T-helper 2 cell treated with Interferon-gamma antibody and Interleukin-4, amounts not matched to agents 5 μg/mL and 100 μg/mL, for 36 hours (primary cell): ENCODE measurements at places on chromosomes 7 and 10.
A peak's percentile ranks its signal among the peaks of the same experiment; 100 is the strongest.

GRCh38 chr7:93981480-93981874 is 22.7 kb downstream of the BET1 start:
- no peak overlapping the region for H3K4me3 ChIP-seq
- no peaks in the 10 kb centered on the region for H3K27me3 ChIP-seq
- H3K36me3 ChIP-seq: no peaks in the 10 kb centered on the region
- H3K27ac ChIP-seq: no peak overlapping the region

GRCh38 chr10:132130286-132131265 is 56.2 kb upstream of the DPYSL4 start:
- peaks cover 3% of the 10 kb centered on the region for H3K27me3 ChIP-seq
- no peak overlapping the region for H3K27ac ChIP-seq
- DNase-seq: no peak
- no peak overlapping the region for H3K4me3 ChIP-seq
- H3K4me1 ChIP-seq: no peaks in the 10 kb centered on the region

DNA sequence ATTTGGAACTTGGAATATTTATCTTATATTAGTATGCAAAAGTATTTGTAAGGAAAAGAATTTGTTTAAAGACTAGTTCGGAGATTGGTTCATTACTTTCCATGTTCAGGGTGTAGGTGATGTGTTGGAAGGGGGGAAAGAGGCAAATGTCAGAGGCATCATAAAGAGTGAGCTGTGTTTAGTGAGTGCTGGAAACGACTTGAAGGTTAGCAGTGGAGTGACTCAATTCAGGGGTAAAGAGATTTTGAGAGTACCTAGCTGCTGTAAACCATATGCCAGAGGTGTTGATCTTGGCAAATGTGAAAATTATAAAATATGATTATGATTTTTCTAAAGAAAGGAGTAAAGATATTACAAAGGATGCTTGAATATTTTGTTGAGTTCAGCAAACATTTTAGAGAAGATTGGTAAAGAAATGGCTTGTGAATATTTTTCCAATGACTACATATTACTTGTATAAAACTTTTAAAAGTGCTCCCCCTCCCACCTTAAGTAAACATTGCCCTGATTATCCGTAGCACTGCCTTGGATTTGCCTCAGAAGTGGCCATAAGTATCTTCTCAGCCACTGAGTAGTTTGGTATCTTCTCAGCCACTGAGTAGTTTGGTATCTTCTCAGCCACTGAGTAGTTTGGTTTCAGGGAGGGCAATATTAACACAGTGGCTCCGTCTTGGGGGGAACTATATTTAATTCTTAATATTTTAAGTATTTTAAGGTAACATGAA is 51.5 kb downstream of the ZNRF2 start:
- H3K4me3 ChIP-seq: no peak overlapping the region
- no peak for DNase-seq
- H3K27ac ChIP-seq: no peak overlapping the region
- no peaks in the 10 kb centered on the region for H3K27me3 ChIP-seq
- peaks cover 28% of the 10 kb centered on the region for H3K4me1 ChIP-seq

DNA sequence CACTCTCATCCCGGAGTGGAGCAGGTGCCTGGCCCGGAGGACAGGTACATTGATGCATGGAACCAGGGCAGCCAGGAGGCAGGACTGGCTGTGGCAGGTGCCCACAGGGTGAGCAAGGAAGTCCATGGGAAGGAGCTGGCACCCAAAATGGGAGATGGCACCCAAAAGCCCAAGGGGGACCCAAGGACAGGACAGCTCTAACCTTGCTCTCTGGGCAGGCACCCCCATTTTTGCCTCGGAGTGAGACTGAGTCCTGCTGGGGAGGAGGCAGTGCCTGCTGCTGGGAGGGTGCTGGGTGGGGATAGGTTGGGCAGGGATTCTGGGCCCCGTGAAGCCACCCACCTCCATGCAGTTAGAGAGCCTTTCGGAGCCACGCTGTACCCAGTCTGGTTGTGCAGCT is 234.5 kb downstream of the TCERG1L start:
- H3K4me1 ChIP-seq: peaks cover 7% of the 10 kb centered on the region
- no peak overlapping the region for H3K27ac ChIP-seq
- no peak for DNase-seq
- H3K36me3 ChIP-seq: no peaks in the 10 kb centered on the region

DNA sequence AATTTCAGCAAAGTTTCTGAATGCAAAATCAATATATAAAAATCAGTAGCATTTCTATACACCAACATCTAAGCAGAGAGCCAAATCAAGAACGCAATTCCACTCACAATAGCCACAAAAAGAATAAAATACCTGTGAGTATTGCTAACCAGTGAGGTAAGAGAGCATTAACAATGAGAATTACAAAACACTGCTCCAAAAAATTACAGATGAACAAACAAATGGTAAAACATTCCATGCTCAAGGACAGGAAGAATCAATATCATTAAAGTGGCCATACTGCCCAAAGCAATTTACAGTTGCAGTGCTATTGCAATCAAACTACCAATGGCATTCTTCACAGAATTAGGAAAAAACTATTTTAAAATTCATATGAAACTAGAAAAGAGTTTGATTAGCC is 61.5 kb downstream of the HECTD2 start:
- no peak for DNase-seq
- no peaks in the 10 kb centered on the region for H3K27me3 ChIP-seq
- no peaks in the 10 kb centered on the region for H3K4me1 ChIP-seq
- H3K27ac ChIP-seq: no peak overlapping the region
- H3K4me3 ChIP-seq: no peak overlapping the region

- no peak overlapping the region for H3K4me3 ChIP-seq
- no peaks in the 10 kb centered on the region for H3K36me3 ChIP-seq
- DNase-seq: no peak
- H3K27ac ChIP-seq: no peak overlapping the region
- no peaks in the 10 kb centered on the region for H3K27me3 ChIP-seq
- no peaks in the 10 kb centered on the region for H3K4me1 ChIP-seq
These were observed 32.2 kb upstream of the CUBN start for GRCh38 chr10:17161775-17162174.

DNA sequence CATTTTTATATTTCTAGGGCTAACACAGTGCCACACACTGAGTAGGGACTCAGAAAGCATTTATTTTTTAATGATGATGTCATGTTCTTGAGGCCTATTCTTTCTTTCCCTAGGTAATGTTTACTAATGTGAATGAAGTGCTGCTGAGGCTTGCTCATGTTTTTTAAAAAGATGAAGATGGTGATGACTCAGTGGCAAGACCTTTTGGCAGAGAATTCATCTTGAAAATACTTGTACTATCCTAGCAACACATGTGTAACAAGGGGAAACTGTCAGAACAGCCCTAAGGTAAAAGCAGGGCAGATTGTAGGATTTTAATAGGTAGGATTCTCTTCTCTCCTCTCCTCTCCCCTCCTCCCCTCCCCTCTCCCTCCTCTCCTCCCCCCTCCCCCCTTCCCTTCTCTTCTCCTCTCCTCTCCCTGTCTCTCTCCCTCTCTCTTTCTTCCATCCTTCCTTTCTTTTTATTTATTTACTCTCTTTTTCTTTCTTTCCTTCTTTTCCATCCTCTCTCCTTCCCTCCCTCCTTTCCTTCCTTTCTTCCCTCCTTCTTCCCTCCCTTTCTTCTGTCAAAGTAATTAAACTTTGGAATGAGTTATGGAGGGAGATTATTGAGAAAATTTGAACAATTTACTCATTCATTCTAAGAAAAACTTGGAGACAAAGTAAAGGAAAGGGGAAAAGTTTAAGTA is 75.3 kb downstream of the ZNF92 start:
- H3K36me3 ChIP-seq: no peaks in the 10 kb centered on the region
- H3K4me1 ChIP-seq: no peaks in the 10 kb centered on the region
- no peak for DNase-seq
- H3K27me3 ChIP-seq: peaks cover 10% of the 10 kb centered on the region

DNA sequence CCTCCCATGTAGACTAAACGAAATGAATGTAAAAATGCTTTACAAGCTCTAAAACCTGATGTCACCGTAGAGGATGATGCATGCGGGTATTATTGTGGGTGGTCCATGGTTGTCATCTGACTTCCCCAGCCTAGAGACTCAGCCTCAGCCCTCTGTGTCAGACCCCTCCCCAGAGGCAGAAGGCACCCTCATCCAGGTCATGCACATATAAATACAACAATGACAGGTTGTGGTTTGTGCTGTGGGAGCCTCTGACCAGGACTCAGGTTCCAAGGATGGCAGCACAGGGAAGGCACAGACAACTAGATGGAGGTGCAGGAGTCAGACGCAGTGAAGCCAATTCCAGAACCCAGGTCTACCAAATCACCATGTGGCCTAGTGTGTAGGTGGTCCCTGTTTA is 3.3 kb upstream of the NODAL start:
- peaks cover 5% of the 10 kb centered on the region for H3K4me1 ChIP-seq
- peaks cover 51% of the 10 kb centered on the region for H3K27me3 ChIP-seq
- no peak overlapping the region for H3K27ac ChIP-seq
- H3K36me3 ChIP-seq: no peaks in the 10 kb centered on the region

- H3K4me1 ChIP-seq: no peaks in the 10 kb centered on the region
- H3K36me3 ChIP-seq: no peaks in the 10 kb centered on the region
- H3K27ac ChIP-seq: no peak overlapping the region
- H3K4me3 ChIP-seq: no peak overlapping the region
- DNase-seq: no peak
These were observed 4.5 kb upstream of the DGKI start for GRCh38 chr7:137850972-137851945.

DNA sequence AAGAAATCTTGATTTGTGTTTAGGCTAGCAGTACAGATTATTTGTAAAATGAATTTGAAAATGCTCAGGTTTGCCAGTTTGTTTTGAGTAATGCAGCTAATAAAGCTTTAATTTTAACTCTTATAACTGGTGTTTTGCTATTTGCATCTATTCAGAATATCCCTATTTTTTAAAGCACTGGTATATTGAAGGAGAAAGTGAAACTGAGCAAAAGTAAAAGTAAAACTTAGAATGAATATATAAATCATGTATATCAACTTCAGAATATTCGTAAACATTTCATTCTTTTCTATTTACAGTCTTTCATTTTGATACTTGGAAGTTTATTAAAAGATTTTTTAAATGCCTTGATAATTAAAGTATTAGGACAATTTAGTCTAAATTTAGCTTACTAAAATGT is 26.2 kb downstream of the TASOR2 start:
- no peaks in the 10 kb centered on the region for H3K27me3 ChIP-seq
- peak overlapping the region; percentile 76 for H3K4me3 ChIP-seq
- H3K4me1 ChIP-seq: peaks cover 38% of the 10 kb centered on the region
- peaks cover 14% of the 10 kb centered on the region for H3K36me3 ChIP-seq
- DNase-seq: no peak

- no peaks in the 10 kb centered on the region for H3K27me3 ChIP-seq
- H3K4me3 ChIP-seq: no peak overlapping the region
- no peaks in the 10 kb centered on the region for H3K36me3 ChIP-seq
- DNase-seq: no peak
These were observed 201.4 kb downstream of the INHBA start for GRCh38 chr7:41501466-41501865.

DNA sequence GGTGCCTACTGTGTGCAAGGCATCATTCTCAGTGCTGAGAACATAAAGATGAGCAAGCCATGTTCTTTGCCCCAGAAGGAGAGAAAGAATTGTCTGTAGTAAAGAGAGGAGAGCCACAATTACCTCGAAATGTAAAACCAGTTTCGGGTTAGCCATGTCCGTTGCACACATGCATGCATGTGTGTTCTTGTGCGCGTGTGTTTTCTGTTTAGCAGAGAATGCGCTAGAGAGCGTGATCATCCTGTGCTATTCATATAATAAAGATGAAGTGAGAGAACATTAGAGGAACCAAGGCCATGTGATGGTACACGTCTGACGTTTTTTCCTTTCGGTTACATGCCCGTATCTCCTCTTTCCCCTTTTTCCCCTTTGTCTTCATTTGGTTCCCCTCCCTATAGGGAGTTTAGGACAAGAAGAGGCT is 158.2 kb downstream of the CELF2 start:
- H3K27me3 ChIP-seq: no peaks in the 10 kb centered on the region
- peaks cover 77% of the 10 kb centered on the region for H3K36me3 ChIP-seq
- peak overlapping the region; percentile 92 for H3K27ac ChIP-seq
- peaks cover 82% of the 10 kb centered on the region for H3K4me1 ChIP-seq

DNA sequence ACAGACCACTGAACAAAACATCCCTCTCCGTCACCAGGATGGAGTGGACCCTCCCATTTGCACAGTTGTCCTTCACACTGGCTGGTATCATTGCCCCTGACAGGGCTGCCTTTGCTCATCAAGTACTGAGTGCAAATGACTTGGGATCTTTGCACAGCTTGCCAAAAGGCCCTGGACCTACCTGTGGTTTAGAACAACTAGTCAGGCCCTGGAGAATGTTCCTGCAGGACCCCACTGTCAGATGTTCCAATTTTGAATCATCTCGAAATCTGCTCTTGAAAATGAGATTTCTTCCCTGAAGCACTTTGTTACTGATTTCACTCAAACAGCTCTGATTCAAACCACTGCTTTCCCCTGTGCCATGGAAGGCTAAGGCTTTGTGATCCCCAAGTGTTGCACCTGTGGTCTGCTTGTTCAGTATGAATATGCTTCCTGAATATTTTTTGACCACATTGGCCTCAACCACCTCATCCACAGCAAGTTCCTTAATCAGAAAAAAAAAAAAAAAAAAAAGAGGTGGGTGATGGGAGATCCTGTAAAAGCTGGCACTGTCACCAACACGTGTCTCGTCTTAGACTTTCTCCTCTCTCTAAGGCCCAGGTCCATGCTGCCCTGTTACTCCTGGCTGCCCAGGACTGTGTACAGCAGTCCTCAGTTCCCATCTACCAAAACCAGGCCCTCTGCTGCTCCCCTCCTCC is 2.7 kb upstream of the AOAH start:
- peaks cover 21% of the 10 kb centered on the region for H3K36me3 ChIP-seq
- DNase-seq: peak; percentile 40
- H3K27ac ChIP-seq: peak overlapping the region; percentile 60
- peak overlapping the region; percentile 54 for H3K4me3 ChIP-seq

- DNase-seq: no peak
- peaks cover 5% of the 10 kb centered on the region for H3K4me1 ChIP-seq
- no peak overlapping the region for H3K4me3 ChIP-seq
- no peaks in the 10 kb centered on the region for H3K27me3 ChIP-seq
- H3K36me3 ChIP-seq: no peaks in the 10 kb centered on the region
These were observed 102.7 kb downstream of the CSTF2T start for GRCh38 chr10:51596695-51597094.

DNA sequence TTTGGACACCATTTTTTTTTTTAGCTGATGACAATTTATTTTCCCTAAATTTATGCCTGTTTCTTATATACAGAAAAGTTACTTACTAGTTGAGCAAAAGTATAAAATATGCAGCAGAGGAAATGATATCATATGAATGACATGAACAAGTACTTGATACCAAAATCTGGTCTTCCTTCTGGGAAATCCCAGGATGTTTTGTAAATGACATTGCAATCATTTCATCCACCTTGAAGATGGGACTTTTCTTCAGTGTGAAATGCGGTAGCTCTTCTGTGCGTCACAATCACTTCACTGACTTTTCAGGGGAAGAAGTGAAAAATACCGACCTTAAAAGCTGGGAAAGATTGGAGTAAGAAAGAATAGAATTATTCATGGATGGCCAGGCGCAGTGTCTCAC is 23.8 kb downstream of the C1QL3 start:
- no peak overlapping the region for H3K4me3 ChIP-seq
- DNase-seq: no peak
- peaks cover 3% of the 10 kb centered on the region for H3K36me3 ChIP-seq
- H3K27me3 ChIP-seq: no peaks in the 10 kb centered on the region
